ENCODE measurements at places on chromosomes 5 and 9.

GRCh38 chr5:150339841-150340240 is 17.7 kb upstream of the TCOF1 start:
- no peak for DNase-seq

GRCh38 chr9:29044959-29045358 is 1471.7 kb upstream of the C9orf72 start:
- DNase-seq: no peak

GRCh38 chr9:107994648-107995047 is 505.1 kb upstream of the KLF4 start:
- no peak for DNase-seq

DNA sequence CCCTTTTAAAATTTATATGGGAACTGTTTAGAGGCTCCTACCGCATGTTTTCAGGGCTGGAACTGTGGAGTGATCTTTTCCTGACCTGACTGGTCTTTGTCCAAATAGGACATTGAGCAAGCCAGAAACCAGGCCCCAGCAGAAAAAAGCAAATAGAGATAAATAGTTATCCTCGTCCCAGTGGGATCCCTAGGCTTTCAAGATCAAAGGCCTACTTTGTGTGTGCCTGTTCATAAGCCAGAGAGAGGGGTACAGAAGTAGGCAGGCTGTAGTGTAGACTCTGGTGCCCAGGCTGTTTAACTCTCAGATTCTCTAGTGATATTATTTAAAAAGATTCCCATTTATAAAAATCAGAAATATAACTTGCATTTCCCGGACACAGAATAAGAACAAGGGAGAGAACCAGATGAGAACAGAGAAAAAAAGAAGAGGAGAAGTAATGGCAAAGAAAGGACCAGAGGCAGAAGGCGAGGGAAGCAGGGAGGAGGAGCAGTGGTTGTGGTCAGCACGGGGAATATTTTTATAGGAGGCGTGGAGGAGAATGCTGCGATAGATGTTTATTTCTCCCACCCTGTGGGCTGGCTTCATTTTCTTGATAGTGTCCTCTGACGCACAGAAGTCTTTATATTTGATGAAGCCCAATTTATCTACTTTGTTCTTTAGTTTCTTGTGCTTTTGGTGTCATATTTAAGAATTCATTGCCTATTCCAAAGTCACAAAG is 101.2 kb downstream of the AOPEP start:
- DNase-seq: no peak

DNA sequence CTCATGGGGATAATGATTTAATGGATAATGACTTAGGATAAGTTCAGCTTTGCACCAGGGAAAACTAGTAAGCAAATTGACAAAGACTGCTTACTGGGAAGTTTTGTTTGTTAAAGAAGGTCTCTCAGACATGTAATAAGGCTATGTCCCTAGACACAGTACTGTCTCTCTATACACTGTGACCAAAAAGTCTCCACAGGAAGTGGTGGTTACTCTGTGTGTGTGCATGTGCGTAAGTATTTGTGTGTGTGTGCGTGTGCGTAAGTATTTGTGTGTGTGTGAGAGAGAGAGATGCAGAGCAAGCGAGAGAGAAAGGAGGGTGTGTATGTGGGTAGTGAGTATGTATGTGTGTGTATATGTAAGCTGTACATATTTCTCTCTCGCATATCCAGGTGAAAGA is 229.6 kb downstream of the GLIS3 start:
- no peak for DNase-seq

DNA sequence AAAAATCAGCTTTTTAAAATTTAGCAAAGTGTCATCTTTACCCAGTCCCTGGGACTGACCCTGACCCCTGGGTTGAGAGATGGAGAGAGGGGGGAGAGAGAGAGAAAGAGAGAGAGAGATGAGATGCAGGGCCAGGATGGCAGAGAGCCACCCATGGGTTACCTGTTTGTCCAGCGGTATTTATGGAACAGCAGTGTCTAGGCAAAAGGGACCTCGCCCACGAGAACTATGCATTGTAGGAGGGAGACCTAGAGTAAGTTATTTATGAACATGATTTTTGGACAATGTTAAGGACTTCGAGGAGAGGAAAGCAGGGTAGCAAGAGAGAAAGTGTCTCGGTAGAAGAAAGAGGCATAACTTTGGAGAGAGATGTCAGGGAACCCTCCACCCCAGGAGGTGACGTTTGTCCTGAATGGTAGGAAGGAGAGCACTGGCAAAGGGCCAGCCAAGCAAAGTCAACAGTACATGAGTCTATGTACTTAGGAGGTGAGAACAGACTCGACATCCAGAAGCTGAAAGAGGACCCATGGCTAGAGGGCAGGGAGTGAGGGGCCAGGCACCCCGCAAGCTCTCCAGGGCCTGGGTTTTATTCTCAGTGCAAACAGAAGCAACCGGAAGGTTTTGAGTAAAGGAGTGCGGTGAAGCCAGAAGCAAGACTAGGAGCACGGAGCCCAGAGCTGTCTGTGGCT is 30.5 kb upstream of the MSX2 start:
- DNase-seq: no peak

DNA sequence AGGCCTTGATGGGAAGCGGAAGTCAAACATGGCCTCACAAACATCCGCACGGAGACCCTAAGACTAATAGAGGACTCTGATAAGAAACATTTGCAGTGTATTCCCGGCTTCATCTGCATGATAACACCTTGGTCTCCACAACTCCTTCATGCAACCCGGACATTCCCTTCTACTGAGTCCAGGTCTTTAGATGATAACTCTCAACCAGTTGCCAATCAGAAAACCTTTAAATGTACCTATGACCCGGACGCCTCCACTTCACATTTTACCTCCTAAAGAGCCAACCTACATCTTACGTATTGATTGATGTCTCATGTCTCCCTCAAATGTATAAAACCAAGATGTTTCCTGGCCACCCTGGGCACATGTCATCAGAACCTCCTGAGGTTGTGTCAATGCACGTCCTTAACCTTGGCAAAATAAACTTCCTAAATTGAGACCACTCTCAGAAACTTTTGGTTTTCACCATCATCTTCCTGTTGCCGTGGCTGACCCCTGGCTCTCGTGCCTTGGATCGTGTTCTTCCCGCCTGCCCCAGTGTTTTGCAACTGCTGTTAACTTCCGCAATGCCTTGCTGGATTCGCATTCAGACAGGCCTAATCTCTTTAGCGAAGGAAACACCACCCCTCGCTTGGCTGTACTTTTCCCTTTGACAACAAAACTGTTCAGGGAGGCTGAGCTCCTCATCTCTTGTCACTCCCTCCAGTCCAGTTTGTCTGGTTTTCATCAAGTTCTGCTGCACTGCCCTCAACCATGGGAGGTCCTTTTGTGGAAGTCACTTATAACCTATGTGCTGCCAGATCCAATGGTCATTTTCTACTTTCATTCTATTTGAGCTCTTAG is 1.1 kb upstream of the DAP start:
- no peak for DNase-seq

DNA sequence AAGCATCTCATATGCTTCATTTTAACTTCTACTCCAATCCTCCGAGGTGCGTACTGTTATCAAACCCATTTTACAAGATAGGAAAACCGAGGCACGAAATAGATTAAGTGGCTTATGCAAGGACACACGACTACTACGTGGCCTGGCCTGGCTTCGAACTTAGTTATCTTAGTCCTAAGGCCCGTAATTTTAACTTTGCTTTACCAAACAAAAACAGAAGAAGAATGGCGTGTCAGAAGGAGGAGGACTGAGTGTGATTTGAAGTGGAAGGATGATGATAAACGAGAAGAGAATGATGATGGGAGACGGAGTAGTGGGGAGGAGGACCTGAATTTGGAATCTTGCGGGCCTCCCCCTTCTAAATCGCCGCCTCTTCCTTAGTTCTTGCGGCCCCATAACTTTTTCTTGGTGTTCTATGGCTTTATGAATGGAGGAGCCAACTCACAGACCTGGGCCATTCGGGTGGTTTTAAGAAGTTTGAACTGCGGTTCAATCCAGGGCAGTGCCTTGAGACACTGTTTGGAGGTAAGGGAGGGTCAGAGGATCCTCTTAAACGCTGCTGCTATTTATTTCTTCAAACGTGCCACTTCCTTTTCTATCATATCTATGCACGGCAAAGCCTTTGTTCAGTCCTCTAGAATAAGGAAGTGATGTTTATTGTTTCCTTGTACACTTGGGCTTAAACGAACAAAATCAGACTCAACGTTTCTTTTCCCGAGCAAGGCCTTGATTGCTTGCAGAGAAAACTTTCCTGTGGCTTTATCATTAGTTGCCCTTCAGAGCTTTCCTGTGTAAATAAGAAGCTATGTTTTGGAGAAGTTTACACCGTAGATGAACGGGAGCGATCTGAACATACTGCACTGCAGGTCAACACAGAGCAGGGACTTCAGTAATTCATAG is 795 bp downstream of the CNOT8 start:
- DNase-seq: no peak

GRCh38 chr9:16175461-16175860 is 622.6 kb downstream of the CCDC171 start:
- DNase-seq: no peak

DNA sequence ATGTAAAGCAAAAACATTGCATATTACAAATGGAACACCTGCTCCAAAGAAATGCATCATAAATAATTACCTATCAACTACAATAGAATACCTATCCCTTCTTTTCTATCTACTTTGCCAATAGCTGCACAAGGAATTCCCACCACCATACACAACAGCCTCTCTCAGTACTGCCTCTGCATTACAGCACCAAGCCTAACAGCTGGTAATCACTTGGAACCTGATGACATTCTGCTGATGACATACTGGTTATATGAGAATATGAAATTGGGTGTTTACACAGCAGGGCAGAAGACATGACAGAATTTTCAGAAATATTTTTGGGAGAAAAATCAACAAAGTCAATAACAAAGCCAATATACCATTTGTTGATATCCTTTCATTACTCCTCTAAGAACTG is 43.2 kb downstream of the PSMB7 start:
- DNase-seq: no peak

DNA sequence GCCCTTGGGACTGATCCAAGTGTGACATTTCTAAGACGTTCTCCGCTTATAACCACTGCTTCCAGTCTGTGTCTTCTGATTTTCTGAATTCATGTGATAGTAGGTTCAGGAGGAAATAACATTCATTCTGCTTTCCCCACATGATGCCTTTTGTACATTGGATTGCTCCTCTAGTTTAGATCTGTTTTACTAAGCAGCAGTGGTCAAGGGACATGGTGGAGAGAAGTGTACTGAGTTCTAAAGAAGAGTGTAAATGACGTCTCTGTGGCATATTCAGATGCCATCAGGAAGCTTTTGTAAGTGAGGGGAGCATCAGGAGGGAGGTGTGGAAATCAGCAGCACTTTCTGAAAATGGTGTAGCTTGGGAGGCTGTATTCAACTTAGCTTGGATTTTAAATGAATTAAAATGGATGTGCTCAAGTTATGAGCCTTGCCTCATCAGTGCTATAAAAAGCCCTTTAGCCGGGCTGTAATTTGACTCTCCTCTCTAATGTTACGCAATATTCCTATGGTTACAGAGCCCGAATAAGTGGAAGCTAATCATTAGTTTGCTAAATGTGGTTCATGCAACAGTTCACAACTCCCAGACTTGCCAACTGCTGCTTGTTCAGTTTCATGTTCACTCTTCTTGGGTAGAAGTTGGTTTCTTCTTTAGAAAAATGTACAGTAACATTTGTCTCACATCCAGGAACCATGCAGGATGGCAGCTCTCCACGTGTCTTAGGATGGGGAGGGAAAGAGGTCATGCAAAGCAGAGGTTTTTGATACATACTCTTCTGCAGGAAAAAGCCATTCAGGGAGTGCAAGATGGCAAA is 281.3 kb downstream of the ARHGAP26 start:
- no peak for DNase-seq

- DNase-seq: no peak
These were observed 201.8 kb downstream of the FOXD4L6 start for GRCh38 chr9:40926404-40927259.

GRCh38 chr9:105306351-105307140 is 62.1 kb downstream of the SLC44A1 start:
- DNase-seq: no peak

DNA sequence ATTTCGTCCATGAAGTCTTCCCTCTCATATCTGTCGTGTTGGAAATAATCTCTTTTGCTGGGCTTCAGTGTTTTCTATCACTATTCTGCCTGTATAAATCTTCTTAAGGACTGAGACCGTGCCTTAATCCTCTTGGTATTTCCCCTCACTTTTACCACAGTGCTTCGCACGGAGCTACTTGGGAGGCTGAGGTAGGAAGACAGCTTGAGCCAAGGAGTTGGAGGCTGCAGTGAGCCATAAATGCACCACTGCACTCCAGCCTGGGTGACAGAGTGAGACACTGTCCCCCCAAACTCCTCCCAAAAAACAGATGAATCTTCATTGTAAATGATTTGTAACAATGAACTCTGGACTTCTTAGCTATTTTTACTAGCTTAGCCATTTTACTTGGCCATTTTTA is 57.8 kb downstream of the PHAX start:
- no peak for DNase-seq

GRCh38 chr9:88808019-88808656 is 183.1 kb upstream of the S1PR3 start:
- no peak for DNase-seq

DNA sequence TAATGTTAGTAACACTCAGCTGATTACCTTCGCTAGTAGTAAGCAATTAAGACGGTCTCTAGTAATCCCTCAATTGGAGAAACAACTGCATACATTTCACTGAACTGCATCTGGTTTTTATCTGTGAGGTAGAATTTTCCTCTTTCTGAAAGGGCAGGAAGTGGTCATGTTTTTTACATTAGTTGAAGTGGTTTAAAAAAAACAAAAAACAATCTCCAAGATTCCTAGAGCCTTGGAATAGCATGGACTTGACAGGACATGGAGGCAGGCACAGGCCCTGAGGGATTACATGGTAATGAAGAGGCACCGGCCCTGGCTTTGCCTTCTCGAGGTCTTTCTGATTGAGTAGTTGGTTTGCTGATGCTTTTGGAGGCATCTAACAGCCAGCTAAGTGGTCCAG is 25.8 kb downstream of the THBS4 start:
- DNase-seq: no peak

- no peak for DNase-seq
These were observed 3.1 kb downstream of the ARHGEF39 start for GRCh38 chr9:35661756-35662350.

DNA sequence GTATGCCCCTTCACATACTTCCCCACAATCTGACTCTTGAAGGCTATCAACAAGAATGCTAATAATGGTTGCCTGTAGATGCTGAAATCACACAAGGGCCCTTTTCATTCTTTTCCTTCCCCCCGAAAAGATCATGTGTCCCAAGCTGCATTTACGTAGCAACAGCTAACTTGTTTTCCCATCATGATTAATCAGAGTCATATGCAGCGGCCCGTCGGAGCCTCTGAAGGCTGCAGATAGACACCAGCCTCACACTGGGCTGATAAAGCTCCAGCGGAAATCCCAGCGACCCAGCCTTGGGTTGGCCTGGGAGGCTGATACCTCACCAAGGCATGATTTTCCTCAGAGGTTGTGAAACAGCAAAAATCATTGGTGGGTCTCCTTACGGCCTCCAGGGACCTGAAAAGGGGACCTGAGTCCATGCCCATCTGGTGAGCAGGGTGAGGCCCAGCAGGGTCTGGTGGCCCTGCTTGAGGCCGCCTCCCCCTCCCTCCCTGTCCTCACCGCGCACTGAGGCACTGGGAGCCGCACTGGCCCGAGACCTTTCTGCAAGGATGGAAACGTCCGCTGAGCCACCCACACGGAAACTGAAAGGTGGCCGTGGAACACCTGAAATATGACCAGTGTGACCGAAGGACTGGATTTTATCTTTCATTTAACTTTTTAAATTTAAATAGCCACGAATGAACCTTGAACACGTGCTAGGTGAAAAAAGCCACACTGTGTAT is 114.2 kb upstream of the PHYKPL start:
- DNase-seq: no peak

GRCh38 chr9:110389148-110389750 is 51.6 kb upstream of the TXNDC8 start:
- DNase-seq: no peak

Measured in hepatic stellate cell (primary cell).